CD4-positive, alpha-beta T cell treated with Interleukin-1 beta for 1 hour (primary cell): ENCODE measurements at places on chromosomes 6 and 20.

- DNase-seq, result peak; percentile 22
Measured at GRCh38 chr6:20205722-20206161, 6.5 kb downstream of the MBOAT1 start.

DNA sequence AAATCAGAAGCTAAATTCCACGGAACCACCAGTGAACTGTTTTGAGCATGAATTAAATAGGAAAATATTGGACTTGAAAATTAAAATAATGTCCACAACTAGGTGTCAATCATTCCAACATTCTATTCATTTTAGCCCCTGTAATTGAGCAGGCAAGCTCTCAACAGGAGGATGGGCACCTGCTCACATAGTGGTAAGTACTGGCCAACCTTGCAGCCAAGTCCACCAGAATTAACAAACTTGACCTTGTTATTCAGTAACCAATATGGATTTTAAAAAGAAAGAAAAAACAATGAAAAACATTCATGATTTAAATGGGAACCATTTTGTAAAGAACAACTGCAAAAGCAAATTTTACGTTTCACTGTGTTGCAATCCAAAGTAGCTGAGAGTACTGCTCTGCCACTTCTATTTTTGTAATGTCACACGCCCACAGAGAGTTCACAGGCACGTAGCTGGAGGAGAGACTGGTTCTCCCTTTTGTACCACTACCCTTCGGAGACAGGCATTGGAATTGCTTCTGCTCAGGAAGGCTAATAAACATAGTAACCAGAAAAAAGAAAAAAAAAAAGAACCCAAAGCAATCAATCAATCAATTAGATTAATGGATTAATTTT lies 75.2 kb upstream of the F13A1 start:
- DNase-seq, result no peak

DNA sequence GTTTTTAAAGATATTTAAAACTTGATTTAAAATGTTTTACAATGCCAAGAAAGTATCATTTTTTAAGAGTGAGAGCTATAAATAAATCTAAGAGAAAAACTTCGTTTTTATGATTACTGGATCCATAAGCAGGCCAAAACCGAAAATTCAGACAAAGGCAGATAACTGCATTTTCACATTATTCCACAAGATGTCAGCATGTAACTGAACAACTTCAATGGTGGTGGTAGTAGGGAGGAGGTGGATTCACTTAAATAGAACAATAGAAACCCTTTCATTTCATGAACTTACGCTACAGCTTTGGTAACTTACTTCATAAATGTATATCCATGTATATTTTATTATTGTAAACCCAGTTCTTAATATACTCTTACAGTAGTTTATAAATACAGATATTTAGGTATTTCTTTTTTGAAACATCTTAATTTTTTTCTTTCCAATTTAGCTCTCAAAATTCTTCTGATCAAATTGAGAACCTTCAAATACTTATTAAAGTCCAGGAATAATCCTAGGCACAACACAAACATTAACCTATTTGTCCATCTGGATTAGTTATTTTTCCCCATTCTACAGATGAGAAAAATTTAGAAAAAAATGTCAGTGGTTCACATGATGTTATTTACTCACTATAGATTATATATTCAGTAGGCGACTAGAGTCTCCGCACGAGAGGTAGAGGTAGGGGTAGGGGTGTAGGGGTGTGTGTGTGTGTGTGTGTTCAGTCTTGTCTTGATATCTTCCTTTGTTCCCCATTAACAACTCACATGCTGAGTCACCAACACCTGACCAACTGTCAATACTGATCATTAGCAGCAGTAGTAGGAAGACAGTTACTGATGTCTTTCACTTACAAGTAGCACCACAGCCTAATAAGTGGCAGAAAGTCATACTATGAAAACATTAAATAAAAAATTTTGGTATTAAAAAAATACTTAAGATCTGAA lies 111.5 kb downstream of the ARHGAP18 start:
- DNase-seq, result peak; percentile 78

DNA sequence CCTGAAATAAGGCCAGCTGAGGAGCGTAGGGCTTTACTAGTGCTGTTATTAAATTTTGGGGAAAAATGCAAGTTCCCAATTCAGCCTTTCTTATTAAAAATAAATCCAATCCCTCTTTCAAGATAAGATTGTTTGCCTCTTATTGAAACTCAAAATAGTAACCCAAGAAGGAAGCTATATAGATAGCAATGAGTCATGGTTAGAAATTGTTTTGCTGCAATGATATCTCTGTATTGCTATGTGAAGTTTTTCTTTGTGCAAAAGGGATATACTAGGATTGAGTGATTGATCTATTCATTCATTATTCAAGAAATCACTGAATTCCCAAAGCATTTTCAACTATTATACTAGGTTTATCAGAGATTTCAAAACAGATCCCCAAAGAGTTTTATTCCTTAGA lies 93.0 kb upstream of the HDAC2 start:
- DNase-seq, result no peak

GRCh38 chr6:81752084-81752920 lies at the start of gene TENT5A:
Gene TENT5A (minus strand): TSS chr6:81752681. CDS start chr6:81752141, 540 bp downstream.
- peak; percentile 85 for DNase-seq

DNA sequence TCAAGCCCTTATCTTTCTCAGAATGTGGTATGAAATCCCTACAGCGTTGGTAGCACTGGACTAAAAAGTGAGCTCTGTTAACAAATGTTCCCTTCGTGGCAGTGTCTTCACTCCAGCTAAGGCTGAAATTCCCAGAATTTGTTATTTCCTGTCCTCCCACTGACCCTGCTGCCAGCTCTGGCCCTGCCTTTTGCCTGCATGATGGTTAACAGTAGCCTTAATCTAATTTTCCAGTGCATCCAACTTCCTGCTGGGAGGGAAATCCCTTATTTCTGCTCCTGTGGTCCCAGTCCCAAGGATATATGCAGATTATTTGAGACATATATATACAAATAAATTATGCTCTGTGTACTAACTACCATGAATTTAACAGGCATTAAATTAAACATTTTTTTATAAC lies 157.2 kb upstream of the CARMIL1 start:
- no peak for DNase-seq

DNA sequence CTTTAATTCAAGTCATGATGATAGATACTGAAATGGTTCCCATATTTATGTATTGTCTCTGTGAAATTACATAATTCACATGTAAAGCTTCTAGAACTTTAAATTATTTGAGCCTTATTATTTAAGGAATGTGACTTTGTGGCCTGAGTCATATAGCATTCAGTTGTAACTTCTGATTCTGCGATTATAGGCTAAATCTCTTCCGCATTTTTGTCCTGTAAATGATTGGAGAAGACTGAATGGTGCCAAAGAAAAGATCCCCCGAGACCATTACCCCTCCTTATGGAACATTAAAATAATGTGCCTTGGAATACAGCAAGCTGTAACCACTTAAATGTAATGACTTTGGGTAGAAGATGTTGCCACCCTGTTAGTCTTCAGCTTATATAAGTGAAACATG lies 63.3 kb upstream of the MAP7 start:
- DNase-seq, result no peak
